ENCODE measurements at places on chromosomes 11 and 22.

DNA sequence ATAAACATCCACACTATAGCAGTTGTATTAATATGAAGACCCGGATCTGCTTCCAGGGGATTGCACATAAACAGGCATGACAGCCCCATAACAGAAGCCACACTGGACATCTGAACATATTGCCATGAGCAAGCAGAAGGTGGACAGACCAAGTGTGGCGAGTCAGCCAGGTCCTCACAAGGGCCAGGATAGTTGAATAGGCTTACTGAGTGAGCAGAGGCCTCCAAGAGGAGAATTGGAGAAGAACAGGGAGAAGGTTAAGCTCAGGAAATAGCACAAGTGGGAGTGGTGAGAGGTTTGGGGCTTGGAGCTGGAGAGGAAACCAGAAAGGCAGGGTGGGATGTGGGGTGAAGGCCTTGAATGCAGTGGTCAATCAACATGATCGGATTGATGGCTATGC, 10.8 kb downstream of the SLC35C1 start:
- peak; percentile 41 for DNase-seq

- DNase-seq, result no peak
Observed at GRCh38 chr11:104161751-104162450, 2.0 kb downstream of the PDGFD start.

DNA sequence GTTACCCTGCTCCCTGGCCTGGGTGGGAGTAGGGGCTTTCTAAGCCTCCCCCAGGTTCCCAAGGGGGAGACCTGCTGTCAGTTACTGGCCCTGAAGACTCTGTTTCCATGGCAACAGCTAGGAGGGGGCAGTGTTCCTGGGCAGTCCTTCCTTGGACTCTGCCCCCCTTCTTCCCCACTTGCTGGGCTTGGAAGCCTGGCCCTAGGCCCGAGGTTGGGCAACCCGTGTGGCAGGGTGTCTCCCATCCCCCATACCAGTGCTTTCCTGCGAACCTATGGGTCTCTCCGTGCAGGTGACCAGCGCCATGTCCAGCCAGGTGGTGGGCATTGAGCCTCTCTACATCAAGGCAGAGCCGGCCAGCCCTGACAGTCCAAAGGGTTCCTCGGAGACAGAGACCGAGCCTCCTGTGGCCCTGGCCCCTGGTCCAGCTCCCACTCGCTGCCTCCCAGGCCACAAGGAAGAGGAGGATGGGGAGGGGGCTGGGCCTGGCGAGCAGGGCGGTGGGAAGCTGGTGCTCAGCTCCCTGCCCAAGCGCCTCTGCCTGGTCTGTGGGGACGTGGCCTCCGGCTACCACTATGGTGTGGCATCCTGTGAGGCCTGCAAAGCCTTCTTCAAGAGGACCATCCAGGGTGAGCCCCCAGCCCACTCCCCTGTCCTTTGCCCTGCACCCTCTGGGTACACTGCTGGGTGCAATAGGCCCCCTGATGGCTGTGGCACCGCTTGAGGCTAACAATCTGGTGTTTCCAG, 1.7 kb downstream of the ESRRA start:
- no peak for DNase-seq

DNA sequence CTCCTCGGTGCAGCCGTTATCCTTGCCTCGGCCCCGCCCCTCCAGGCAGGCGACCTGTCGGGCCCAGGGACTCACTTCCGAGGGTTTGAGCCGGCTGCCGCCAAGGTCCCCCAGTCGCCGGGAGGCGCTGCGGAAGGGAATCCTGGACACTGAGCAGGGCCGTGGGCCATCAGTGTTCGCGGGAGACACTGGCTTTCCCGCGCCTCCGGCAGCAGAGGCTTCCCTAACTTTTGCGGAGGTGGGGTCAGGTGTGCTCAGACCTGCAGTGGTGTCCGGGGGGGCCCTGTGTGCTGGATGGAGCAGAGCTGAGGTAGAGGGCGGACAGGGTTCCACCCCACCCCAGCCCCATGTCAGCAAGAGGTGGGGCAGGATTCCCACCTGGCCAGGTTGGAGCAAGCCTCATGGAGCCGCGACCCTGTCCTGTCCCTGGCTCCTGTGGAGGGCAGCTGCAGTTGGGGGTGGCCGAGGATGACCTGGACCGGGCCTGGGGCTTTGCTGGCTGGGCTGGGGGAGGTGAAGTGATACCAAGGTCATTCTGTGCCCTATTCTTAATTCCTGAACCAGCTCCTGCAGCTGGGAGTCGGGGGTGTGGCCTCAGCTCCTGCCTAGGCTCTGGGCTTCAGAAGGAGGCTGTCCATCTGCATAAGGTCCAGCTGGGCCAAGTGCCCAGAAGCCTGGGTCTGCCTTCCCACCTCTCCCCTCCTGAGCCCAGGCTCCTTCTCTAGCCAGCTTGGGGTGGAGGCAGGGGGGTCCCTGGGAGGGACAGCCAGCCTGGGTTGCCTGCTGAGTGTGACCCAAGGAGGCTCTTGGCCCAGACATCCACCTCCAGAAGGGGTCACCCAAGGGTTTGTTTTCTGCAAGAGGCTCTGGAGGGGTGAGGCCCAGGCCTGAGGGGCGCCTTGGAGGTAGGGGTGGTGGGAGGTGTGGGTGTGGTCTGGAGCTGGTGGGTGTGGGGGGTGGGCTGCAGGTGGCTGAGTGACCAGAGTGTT, 8.4 kb downstream of the TSPAN4 start:
- no peak for DNase-seq

- no peak for DNase-seq
Observed at GRCh38 chr11:86672007-86672621, at the start of gene ME3. Gene ME3 (minus strand): TSS chr11:86672616.

GRCh38 chr11:102940714-102941588, 14.6 kb downstream of the MMP13 start:
- DNase-seq, result peak; percentile 72

- DNase-seq, result no peak
Observed at GRCh38 chr11:125036933-125037332, 26.2 kb upstream of the SLC37A2 start.

GRCh38 chr11:76512851-76513653, 68.2 kb downstream of the EMSY start:
- no peak for DNase-seq

DNA sequence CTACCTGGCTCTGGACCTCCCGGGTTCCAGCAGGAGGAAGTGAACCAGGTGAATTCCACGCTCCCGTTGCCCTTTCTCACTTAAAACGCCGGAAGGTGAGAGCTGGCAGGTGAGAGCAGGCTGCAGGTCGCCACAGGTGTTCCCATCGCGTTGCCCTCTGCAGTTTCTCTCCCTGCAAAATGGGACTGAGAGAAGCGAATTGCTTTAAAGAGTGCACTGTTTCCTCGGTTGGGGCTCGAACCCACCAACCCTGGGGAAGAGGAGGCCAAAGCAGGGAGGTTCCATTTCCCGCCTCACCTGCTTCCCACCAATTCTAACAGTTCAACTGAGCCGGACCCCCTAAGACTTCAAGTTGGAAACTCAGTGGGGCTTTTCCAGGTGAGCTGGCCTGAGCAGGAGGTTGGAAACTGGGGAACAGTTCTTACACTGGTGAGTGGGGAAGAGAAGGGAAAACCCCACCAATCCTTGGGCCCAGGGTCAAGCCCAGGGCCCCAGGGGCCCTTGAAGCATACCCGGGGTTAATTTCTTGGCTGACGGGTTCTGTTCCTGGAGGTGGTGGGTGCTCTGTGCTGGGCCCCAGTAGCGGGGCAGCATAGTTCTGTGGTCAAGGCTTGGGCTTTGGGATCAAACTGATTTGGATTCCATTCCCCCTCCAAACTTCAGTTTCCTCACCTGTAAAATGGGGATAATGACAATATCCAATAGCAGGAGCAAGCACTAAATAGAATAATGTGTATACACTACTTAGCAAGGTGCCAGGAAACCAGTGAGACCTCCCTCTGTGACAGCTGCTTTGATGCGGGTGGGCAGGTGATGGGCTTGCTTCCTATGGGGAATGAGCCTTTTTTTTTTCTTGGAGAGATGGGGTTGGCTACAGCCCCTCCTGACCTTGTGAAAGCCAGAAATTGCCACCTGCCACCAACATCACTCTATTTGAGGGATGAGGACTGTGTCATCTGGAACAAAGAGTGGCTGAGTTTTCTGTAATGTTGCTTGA, 788 bp downstream of the CD82 start:
- DNase-seq, result no peak

- DNase-seq, result no peak
Observed at GRCh38 chr22:45843031-45843430, 133.9 kb downstream of the WNT7B start.

DNA sequence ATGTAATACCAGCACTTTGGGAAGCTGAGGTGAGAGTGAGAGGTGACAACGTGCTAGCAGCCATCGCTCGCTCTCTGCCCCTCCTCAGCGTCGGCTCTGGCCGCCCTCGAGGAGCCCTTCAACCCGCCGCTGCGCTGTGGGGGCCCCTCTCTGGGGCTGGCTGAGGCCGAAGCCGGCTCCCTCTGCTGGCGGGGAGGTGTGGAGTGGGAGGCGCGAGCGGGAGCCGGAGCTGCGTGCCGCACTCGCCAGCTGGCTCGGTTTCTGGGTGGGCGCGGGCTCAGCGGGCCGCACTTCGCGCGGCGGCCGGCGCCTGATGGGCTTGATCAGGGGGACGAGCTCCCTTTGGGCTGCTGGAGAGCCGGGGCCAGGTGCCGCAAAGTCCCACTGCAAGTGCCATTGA, 98.9 kb upstream of the UBASH3B start:
- DNase-seq, result no peak

- no peak for DNase-seq
Observed at GRCh38 chr22:32281072-32281471, 25.9 kb upstream of the SLC5A4 start.

DNA sequence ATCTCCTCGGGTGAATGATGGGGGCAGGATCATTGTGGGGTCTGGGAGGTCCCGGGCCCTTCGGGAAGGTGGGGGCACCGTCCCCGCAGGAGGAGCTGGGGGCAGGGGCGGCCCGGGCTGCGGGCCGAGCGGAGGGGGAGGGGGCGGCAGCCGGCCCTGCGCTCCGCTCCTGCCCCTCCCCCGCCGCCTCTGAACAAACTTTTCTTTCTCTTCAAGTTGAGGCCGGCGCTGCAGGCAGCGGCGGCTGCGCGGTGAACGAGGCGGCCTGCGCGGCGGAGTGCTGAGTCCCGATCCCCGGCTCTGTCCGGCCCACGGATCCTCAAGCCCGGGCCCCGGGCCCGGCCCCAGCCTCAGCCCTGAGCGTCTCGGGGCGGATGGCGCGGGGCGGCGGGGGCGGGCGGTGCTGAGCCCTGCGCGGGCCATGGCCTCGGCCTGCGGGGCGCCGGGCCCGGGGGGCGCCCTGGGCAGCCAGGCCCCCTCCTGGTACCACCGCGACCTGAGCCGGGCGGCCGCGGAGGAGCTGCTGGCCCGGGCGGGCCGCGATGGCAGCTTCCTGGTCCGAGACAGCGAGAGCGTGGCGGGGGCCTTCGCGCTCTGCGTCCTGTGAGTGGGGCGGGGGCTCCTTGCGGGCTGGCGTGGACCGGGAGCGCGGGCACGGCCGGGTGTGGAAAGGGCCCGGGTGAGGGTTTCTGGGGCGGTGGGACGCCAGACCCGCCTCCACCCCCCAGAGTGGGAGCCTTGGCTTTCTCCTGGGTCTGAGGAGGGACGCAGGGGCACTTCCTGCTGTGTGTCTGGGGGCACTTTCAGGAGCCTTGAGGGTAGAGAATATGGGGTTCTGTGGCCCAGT, at the start of gene INPPL1:
INPPL1 (plus strand) TSS at position 204 of the 847 bp plus-strand sequence; CDS start at position 422, 218 bp downstream.
- peak; percentile 38 for DNase-seq

GRCh38 chr11:116544721-116545120, 228.1 kb downstream of the BUD13 start:
- DNase-seq, result no peak

DNA sequence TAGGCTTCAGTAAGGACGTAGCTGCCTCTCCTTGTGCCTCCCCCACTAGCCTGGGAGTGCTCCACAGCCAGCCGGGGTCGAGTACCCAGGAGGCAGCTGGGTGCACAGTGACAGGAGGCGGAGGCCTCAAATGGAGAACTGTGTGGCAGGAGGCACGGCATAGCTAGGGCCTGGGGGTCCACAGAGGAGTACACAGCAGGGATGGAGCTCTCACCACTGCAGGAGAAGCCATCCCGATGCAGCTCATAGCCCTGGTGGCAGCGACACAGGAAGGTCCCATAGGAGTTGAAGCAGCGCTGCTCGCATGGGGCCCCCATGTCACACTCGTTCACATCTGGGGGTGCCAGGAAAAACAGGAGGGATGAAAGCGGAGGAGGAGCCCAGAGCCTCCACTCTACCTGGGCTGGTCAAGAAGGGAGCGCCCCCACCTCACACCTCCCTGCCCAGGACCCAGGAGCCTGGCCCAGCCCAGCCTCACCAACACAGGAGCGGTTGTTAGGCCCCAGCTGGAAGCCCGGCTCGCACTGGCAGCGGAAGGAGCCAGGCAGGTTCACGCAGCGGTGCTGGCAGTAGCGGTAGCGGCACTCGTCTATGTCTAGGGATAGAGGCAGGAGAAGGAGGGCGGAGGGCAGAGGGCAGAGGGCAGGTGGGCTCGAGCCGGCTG, 2.8 kb downstream of the EFEMP2 start:
- no peak for DNase-seq

GRCh38 chr11:104337273-104337672, 173.3 kb upstream of the PDGFD start:
- DNase-seq, result no peak

GRCh38 chr11:121414141-121414913, 37.8 kb upstream of the SORL1 start:
- no peak for DNase-seq

DNA sequence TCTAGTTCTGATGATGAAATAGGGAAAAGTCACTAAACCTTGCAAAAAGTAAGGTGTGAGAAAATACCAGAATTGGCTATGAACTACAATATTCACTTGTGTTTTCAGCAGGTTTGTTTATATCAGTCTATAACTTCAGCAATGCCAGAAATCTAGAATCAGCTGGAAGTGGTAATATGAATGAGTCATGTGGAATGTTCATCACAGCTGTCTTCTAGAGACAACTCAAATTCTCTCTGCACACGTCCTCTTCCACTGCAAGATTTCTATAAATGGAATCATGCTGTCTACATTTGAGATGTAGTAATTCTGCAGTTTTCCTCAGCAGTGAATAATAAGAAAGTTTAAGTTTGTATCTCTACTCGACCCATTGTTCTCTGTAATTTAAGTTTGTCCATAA, 89.9 kb downstream of the OR4A15 start:
- DNase-seq, result no peak

DNA sequence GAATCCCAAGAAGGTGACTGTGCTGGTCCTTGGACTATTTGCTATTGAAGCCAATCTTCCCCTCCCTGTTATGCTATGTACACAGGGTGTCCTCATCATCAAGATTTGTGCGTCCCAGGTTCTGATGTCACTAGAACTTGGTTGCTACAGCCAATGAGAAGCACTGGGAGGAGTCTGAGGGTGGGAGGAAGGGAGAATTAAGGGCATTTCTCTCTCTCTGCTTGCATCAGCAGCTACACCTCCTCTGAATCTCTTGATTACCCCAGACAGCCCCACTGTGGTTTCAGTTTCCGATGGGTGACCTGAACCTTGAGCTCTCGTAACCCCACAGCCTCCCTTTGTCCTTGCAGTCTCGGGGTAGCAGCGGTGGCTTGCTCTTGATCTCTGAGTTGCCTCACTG, 212.4 kb upstream of the SESN3 start:
- no peak for DNase-seq

- no peak for DNase-seq
Observed at GRCh38 chr11:3817181-3817800, 8.9 kb downstream of the PGAP2 start.

DNA sequence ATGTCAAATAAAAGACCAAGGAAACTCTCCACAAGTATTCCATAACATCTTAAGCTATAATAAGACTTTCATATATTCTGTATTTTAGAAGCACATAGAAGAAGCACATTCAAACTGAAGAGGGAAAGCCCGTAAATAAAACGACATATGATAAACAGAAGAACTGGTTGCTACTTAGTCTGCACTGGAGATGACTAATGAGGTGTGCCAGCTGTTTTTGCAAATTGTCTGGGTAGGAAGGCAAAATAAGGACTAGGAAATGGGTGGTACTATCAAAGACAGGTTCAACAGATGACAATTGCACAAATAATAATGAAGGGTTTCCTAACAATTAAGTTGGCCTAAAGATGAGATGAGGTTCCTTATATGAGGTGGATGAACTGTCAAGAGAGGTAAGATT, 593.2 kb upstream of the CCDC179 start:
- DNase-seq, result no peak

All from HEK293T (cell line).